ENCODE measurements at places on chromosomes 3 and 15. TPM values are rescaled to one million over a fixed set of nuclear protein-coding genes. Genes with fewer than 3 reads are reported as not detected.

- DNase-seq: no peak
These were observed 182.2 kb downstream of the NAALADL2 start for GRCh38 chr3:175041369-175041768.

DNA sequence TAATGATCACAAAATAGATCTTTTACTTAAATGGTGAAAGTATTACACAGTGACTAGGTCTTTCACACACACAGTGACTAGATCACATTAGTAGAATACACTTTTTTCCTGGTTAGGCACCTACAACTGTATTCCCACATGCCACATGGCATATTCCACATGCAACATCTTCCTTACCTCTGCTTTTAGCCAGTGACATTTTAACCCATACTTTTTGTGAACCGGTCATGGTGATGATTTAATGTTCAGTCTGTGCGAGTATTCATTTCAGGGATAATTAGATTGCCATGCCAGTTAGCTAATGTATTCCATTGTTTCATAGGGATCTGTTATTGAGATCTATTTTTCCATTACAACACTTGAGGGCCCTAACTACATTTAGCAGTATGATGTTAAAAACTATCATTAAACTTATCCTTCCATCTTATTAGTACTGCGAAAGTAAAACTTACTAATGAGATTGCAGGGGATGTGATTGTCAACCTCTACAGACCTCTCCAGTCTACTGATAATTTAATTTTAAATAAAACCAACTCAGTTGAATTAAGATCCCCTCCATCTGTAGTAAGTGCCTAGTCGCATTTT lies 28.3 kb downstream of the TSEN2 start:
- DNase-seq: no peak

Gene HGD
- total RNA-seq: 0.18 TPM

Gene TYRO3
- 72.6 TPM for total RNA-seq

Gene IL16
- not detected for total RNA-seq

Gene MORC1
- not detected for total RNA-seq

DNA sequence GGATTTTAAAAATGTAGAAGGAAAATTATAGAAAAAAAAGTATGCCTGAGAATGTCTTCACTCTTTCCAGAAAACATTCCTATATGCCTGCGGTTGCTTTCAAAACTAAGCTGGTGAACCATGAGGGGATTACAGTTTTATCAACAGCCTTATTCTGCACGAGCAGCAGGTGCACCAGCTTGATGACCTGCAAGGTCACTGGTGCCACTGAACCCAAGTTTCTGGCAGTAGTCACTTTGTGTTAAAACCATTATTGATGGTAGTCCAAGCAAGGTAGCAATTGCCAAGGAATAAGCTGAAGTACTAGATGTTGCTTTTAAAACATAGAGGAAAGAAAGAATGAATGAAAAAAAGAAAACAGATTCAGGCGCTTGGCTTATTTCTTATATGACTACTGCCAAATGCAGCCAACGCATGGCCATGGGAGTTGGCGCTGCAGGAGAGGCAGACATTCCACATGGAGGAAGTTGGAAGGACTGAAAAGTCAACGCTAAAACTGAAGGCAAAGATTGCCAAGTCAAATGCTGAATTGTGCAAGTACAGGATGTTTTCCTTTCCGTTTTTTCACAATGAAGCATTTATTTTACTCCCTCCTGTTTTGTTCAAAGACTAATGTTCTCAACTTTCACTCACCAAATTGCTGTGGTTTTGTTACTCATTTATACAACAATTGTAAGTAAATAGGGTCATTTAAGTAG lies 601.4 kb downstream of the CADM2 start:
- no peak for DNase-seq

GRCh38 chr15:83546512-83546888 lies 99.4 kb downstream of the SH3GL3 start:
- no peak for DNase-seq

DNA sequence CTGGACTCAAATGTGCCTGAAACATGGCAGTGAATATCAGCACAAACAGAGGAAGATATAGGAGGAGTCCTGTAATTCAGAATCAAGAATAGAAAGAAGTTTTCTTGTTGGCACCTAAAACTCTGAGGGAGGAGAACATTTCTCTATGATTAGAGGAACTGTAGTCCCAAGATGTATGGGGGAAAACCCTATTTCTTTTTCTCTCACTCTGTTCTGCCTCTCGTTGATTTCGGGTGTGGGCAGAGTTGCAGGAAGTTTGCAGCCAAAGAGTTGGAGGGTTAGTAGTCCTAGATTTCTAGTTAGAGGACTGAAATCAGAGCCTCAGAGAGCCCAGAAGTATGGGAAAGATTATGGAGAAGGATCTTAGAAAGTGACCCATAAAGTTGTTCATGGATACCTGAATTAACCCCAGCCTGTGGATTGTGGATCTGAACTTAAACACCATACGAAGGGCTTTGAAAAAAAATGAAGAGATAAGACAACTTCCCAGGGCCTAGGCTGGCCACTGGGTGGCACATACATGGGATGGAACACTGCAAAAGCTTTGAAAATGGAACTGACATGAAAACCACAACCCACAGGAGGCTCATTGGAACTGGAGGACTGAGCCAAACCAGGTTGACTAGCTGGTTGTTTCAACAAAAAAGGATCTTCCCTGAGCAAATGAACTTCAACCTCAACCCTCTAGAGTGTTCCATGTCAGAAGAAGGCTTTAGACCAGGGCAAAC lies 34.6 kb downstream of the FMN1 start:
- no peak for DNase-seq

Gene C3orf22
- total RNA-seq: not detected

DNA sequence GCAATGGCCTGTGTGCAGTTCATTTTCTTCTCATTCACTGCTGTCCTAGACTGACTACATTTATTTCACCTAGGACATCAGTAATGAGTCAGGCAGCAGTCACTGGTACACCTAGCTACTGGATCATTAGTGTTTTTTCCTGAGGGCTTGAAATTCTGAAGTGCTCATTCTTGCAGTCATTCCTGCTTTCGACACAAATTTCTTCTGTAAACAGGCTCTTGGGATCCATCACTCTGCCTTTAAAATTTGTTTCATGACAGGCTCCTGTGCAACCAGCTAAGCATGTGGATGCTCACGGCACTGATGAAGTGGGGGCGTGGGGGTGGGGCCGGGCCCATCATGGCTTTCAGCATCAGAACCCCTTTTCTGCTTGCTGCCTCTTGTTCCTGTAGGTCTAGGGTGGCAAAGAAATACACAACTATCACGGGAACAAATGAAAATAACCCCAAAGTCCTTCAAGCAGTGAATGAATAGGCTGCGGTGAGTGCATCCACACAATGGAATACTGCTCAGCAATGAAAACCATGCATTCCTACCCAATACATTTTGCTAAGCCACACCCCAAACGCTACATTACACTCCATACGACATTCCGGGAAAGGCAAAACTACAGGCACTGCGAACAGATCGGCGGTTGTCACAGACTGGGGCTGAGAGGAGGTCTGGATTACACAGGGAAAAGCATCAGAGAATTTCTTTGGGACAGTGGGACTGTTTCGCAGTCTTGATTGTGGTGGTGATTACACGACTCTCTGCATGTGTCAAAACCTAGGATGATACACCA lies 9.3 kb upstream of the MELTF start:
- DNase-seq: no peak

All from H7 (cell line).